ENCODE measurements at places on chromosomes 13 and 19.

DNA sequence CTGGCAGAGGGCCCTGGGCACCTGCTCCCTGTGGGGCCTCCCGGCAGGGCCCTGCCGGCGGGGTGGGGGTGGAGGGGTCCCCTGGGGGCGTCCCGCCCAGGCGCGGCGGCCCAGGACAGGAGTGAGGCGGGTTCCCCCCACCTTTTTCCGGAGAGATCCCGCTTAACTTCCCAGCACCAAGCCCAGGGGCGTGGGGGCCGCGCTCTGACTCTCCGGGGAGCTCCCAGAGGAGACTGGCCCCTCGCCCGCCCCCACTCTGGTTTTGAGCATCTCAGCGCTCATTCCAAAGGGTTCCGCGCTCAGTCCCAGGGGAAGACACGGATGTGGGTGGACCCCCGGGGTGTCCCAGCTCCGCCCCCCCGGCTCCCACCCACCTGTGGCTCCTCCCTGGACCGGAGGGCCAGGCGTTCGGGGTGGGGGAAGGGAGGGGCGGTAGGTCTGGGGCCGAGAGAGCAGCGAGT, 476 bp downstream of the C2CD4C start:
- H3K27me3 ChIP-seq = peaks cover 5% of the 10 kb centered on the region
- H3K4me1 ChIP-seq = peaks cover 18% of the 10 kb centered on the region
- no peaks in the 10 kb centered on the region for H3K36me3 ChIP-seq
- peak; percentile 57 for DNase-seq

DNA sequence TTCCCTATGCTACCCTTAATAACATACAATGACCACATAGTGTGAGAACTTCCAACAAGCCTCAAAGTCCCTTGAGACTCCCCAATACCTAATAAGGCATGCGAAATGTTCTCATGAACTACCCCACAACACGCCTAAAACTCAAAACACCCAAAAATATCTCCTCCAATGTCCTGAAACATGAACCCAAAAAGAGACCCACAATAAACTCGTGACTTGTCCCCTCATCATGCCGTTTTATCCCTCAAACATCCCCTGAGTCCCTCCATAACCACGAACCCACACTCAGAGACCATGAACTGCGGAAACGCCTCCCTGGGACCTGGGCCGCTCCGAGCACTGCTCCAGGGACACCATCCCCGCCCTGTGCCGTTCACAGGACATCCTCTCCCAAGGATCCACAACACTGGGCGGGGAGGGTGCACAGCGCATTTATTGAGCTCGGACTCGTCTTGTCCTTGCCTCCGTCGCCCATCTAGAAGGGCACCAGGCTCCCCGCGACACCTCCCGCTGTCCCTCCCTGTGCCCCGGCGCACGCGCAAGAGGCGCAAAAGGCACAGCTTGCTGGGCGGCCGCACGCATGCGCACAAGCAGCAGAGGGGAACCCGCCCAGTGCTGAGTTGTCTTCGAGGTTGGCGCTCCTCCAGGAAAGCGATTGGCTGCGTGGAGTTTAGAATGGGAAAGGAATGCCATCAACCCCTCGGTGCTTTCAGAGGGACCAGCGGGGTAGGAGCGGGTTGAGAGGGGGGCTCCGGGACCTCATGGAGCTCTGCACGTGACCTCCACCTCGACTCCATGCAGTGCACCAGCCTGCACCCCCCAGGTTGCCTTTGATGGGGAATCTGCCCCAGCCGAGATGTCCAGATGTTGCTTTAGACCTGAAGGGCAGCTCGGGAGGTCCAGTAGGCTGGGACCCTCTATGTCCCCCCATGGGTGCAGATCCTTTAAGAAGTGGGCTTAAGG, 8.8 kb downstream of the FXYD3 start:
- DNase-seq = peak; percentile 96
- H3K4me1 ChIP-seq = peaks cover 70% of the 10 kb centered on the region
- peak overlapping the region; percentile 89 for H3K27ac ChIP-seq
- H3K27me3 ChIP-seq = no peaks in the 10 kb centered on the region
- H3K4me3 ChIP-seq = peak overlapping the region; percentile 54

DNA sequence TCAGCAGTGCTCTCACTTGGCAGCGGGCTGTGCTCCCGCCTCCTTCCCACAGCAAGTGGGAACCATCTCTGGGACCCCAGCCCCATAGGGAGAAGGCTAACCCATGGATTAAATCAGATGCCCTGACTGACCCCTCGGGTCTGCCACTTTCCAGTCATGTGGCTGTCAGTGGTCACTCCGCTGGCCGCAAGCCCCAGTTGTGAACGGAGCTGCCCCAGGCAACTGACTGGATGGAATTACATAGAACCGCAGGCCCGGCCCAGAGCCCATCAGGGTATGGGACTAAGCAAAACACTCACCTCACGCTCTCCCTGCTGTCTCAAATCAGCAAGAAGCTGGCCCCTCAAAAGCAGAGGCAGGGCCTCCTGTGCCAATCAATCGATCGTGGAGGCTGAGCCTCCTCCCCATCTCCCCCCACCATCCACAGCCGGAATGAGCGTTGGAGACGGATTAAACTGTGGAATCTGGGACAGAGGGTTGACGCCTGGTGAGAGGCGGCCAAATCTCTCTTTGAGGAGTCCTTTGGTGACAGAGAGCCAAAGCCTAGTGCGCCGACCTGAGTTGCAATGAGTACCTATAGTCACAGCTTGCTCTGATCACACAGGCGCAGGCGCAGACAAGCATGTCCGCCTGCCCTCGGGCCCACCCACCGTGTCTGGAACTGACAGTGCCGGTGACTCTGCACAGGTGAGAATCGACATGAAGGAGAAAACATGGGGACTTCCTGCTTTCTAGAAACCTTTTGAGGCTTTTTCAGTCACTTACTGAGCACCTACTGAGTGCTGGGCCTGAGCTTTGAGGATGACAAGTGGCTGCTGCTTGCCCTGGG, 38.7 kb downstream of the PBX4 start:
- H3K27ac ChIP-seq = peak overlapping the region; percentile 44
- no peaks in the 10 kb centered on the region for H3K27me3 ChIP-seq
- no peaks in the 10 kb centered on the region for H3K36me3 ChIP-seq
- peaks cover 12% of the 10 kb centered on the region for H3K4me1 ChIP-seq
- H3K4me3 ChIP-seq = no peak overlapping the region
- DNase-seq = no peak

GRCh38 chr13:29551214-29551613, 44.3 kb downstream of the SLC7A1 start:
- no peak overlapping the region for H3K4me3 ChIP-seq
- no peak for DNase-seq
- no peak overlapping the region for H3K27ac ChIP-seq
- H3K4me1 ChIP-seq = no peaks in the 10 kb centered on the region
- H3K36me3 ChIP-seq = peaks cover 37% of the 10 kb centered on the region
- H3K27me3 ChIP-seq = no peaks in the 10 kb centered on the region

- peak; percentile 17 for DNase-seq
- H3K4me3 ChIP-seq = no peak overlapping the region
- H3K36me3 ChIP-seq = no peaks in the 10 kb centered on the region
- no peak overlapping the region for H3K27ac ChIP-seq
- peaks cover 4% of the 10 kb centered on the region for H3K4me1 ChIP-seq
- no peaks in the 10 kb centered on the region for H3K27me3 ChIP-seq
Observed at GRCh38 chr19:35362261-35363000, 4.2 kb downstream of the FFAR3 start.

- no peak for DNase-seq
- no peaks in the 10 kb centered on the region for H3K27me3 ChIP-seq
- H3K4me3 ChIP-seq = no peak overlapping the region
- no peaks in the 10 kb centered on the region for H3K36me3 ChIP-seq
Observed at GRCh38 chr13:23673867-23674605, 103.8 kb downstream of the TNFRSF19 start.

GRCh38 chr19:32873247-32873959, 3.8 kb upstream of the SLC7A9 start:
- H3K27ac ChIP-seq = no peak overlapping the region
- H3K27me3 ChIP-seq = no peaks in the 10 kb centered on the region
- H3K4me3 ChIP-seq = no peak overlapping the region
- DNase-seq = no peak
- H3K36me3 ChIP-seq = peaks cover 24% of the 10 kb centered on the region

- no peaks in the 10 kb centered on the region for H3K36me3 ChIP-seq
- no peaks in the 10 kb centered on the region for H3K27me3 ChIP-seq
- H3K4me3 ChIP-seq = no peak overlapping the region
- no peaks in the 10 kb centered on the region for H3K4me1 ChIP-seq
Observed at GRCh38 chr19:23991170-23991569, 76.5 kb downstream of the ZNF726 start.

- H3K27me3 ChIP-seq = no peaks in the 10 kb centered on the region
- H3K27ac ChIP-seq = no peak overlapping the region
- H3K36me3 ChIP-seq = peaks cover 25% of the 10 kb centered on the region
- DNase-seq = no peak
- peaks cover 3% of the 10 kb centered on the region for H3K4me1 ChIP-seq
Observed at GRCh38 chr19:38944981-38945506, 14.3 kb downstream of the MRPS12 start.

GRCh38 chr13:24212674-24213073, 52.2 kb downstream of the SPATA13 start:
- DNase-seq = no peak
- H3K4me3 ChIP-seq = no peak overlapping the region
- H3K27ac ChIP-seq = no peak overlapping the region

DNA sequence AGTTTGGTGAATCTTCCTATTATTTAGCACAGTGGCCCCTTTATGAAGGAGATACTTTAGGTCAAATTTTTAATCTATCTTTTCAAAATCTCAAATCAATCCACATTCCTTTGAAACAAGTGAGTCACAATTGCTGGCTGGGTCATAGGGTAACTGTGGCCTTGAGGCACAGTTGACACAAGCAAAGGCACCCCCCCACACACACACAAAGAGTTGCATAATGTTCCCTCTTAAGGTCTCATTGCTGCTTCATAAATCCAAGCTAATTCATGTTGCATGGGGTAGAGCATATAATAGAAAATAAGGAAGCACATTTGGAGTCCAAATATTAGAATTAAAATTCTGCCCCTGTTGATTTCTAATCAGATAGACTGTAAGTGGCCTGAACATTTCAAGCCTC, 171.5 kb downstream of the DLEU7 start:
- no peaks in the 10 kb centered on the region for H3K27me3 ChIP-seq
- H3K36me3 ChIP-seq = no peaks in the 10 kb centered on the region
- no peak overlapping the region for H3K4me3 ChIP-seq
- no peak overlapping the region for H3K27ac ChIP-seq
- peaks cover 2% of the 10 kb centered on the region for H3K4me1 ChIP-seq
- no peak for DNase-seq

DNA sequence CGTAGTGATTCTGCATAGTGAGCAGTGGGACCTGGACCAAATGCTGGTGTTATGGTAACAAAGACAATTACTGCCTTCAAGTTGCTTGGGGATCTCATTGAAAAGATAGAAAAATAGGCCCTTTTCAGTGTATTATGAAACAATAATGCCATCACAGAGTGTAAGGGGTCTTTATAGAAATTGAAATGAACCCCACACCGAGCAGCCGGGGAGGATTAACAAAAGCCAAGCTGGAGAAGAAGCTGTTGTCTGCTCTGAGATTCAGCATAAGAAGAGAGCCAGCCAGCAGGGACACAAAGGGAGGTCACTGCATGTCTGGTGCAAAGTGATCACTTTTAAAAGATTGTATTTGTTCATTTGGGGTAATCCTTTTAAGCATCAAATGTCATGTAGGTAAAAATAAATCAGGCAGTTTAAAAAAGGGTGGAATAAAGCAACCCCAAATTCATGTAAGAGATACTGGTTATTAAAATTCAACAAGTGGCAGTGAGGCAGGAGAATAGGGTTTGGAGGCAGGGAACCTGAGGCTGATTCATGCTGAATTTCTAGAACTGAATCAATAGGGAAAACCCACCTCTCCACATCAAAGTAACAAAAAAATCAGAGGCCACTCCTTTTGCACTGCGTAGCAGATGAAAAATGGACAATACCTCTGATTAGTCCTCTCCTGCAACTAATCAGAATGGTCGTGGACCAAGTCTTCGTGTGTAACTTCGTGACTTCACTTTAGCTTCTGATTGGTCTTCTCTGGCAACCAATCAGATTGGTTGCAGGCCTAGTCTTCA, 1548.3 kb upstream of the SLC10A2 start:
- no peaks in the 10 kb centered on the region for H3K36me3 ChIP-seq
- DNase-seq = no peak
- H3K27me3 ChIP-seq = no peaks in the 10 kb centered on the region
- no peak overlapping the region for H3K4me3 ChIP-seq
- no peak overlapping the region for H3K27ac ChIP-seq

GRCh38 chr13:59674616-59675015, 489.1 kb downstream of the DIAPH3 start:
- DNase-seq = no peak
- no peaks in the 10 kb centered on the region for H3K36me3 ChIP-seq
- no peaks in the 10 kb centered on the region for H3K27me3 ChIP-seq
- no peak overlapping the region for H3K4me3 ChIP-seq
- H3K4me1 ChIP-seq = peaks cover 5% of the 10 kb centered on the region
- no peak overlapping the region for H3K27ac ChIP-seq

- H3K27ac ChIP-seq = no peak overlapping the region
- DNase-seq = no peak
- H3K27me3 ChIP-seq = no peaks in the 10 kb centered on the region
- H3K4me3 ChIP-seq = no peak overlapping the region
- H3K36me3 ChIP-seq = no peaks in the 10 kb centered on the region
Observed at GRCh38 chr13:25928941-25929505, 122.8 kb downstream of the SHISA2 start.

DNA sequence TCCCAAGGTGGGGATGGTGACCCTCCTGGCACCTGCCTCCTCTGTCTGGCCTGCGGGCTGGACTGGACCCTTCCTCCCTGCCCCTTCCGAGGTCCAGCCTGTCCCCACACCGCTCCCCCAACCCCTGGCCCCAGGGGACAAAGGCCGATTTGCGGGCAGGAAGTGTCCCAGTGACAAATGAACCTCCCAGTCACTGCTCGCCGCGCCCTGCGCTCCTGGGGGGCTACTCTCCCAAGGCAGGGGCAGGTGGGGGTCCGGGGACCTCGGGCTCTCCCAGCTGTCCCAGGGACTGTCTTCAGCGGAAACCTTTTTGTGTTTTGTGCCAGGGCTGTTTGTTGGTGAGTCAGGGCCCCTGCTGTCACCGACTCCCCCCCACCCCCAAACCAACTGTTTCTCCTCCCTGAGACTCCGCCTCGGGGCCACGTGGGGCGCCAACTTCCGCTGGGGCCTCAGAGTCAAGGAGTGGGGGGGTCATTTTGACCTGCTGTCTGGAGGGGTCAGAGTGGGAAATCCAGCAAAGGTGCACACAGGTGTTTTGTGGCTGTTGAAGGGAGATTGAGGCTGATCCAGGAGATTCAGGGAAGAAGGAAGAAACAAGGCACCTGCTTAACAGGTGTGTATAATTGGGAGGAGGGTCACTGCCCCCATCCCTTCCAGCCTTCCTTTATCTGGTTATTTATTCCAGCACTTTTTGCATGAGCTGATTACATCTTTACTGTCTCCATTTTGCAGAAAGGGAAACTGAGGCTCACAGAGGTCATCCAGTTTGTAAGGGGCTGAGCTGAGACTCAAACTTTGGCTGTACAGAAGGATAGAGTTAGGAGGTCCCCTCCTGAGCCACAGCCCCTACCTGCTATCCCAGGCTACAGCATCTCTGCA, 831 bp downstream of the PGPEP1 start:
- no peaks in the 10 kb centered on the region for H3K36me3 ChIP-seq
- H3K27ac ChIP-seq = peak overlapping the region; percentile 95
- peak overlapping the region; percentile 97 for H3K4me3 ChIP-seq
- peaks cover 59% of the 10 kb centered on the region for H3K4me1 ChIP-seq
- H3K27me3 ChIP-seq = no peaks in the 10 kb centered on the region
